ENCODE measurements at places on chromosomes 2 and 18. TPM values are rescaled to one million over a fixed set of nuclear protein-coding genes. Genes with fewer than 3 reads are reported as not detected.

- DNase-seq = no peak
Measured at GRCh38 chr2:237056287-237056875, 29.3 kb upstream of the COPS8 start.

GRCh38 chr2:37746883-37747282, 75.4 kb upstream of the CDC42EP3 start:
- no peak for DNase-seq

DNA sequence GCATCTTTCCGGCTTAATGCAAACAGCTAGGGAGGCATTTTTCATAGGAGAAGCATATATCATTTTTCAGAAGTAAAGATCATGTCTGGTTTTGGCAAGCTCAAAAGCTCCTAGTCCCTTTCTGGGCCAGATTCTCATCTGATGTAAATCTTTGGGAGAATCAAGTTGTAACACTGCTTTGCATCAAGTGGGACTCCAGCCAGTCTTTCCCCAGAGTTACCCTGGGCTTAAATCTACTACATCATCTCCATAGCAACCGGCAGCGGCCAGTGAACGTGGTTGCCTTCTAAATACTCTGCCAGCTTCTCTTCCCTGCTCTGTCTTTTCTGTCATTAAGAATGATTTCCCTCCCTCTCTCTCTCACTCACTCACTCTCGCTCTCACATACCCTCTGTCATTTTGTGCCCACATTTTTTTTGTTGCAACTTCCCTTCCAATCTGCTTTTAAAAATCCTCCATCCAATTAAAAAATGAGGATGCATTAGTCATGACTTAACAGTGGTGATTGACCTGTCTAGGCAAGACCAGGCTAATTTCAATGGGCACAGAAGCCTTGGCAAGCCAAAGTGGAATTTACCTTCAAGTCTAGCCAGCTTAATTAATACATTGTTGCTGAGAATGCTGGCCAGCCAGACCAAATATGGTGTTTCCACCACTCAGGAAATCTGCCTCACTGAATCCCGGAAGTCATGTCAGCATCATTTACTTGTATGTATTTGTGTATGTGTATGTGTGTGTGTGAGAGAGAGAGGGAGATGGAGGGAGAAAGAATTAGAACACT, 93.0 kb downstream of the NRP2 start:
- peak; percentile 92 for DNase-seq

DNA sequence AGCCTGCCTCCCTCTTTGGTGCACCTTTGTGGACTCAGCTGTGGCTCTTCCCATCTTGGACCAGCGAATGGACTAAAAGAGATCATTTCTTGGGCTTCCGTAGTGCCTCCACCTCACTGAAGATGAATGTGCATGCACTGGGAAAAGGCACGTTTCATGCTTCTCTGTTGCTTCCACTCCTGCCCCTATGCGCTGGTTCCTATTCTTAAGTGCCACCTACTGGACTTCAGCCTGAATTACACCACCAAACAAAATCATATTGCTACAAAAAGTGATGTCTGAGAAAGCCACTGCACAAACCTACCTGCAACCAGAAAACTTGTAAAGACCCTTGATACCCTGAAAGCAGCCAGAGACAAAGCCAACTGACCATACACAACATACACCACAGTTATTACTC, 695.6 kb downstream of the TSN start:
- peak; percentile 2 for DNase-seq

DNA sequence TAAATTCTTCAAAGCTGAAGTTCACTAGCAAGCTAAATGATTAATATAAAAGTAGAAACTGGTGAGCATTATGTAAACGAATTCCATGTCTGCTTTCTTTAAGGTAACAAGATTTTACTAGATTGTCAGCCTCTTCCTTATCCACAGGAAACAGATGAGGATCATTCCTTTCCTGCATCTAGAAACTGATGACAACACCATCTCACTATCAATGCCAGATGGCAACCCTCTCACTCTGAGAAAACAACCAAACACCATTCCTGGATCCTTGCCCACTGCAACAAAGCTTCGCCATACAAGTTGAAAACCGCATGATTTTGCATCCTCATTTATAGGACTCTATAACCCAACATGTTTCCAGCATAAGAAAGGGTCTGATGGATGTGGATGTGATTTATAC, 122.9 kb downstream of the ZNF521 start:
- peak; percentile 74 for DNase-seq

DNA sequence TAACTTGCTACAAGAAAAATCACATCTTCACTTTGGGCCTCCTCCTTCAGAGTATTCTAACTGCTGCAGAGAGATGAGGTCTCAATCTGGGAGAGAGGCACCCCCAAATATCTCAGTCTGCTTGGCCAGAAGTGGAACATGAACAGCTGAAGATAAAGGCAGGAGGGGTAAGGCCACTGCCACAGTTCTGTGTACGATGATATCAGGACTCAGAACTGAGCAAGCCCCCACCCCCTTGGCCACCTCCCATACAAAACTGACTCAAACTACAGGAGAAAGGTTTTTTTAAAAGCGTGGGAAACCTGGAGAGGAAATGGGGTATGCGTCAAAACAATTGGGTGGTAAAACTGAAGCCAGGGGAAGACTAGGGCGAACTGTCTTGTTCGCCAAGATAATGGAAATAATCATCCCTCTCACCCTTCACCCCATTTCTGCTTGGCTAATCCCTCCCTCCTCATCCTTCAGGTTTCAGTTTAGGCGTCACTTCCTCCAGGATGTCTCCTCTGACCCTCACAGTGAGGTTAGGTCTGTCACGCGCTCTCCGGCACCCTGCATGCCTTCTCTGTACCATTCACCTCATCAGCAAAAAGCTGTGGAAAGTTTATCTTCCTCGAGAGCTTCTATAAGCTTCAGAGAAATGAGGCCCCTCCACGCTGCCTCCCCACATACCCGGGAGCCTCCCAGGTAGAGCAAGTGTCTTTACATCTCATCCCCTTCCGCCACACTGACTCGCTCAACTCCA, 64.4 kb downstream of the SFXN5 start:
- no peak for DNase-seq

DNA sequence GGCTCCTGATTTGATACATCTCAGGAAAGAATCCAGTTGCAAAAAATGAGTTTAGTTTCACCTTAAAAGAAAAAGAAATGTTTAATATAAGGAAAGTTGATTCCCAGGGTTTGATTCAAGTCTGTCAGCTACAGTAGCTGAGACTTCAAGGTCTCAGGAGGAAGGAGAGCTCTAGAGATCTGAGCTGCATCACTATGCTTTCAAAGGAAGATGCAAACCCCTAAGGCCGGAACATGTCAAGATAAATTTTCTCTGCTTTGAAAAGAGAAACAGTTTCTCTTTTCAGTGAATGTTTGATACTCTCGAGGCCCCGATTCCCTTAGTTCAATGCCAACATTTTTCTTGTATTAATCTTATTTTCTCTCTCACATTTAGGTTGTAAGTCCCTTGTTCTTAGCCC, 128.6 kb downstream of the RGPD3 start:
- no peak for DNase-seq

- DNase-seq = no peak
Measured at GRCh38 chr2:54143780-54144179, 28.4 kb downstream of the ACYP2 start.

DNA sequence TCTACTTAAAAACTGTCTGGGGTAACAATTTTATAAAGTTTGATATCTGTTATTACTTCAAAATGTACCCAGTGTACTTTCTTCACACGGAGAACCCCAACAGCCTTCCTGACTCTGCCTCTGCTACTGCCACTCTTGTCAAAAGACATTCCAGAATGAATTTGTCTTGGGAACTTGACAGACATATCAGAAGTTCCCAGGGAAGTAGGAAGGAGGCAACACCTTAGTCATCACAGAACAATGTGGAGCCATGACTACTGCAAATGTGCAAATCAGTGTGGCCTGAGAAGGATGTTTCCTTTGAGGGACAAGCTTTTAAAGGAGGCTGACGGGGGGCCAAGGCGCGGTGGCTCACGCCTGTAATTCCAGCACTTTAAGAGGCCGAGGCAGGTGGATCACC, 133.8 kb upstream of the RNF152 start:
- DNase-seq = peak; percentile 12

DNA sequence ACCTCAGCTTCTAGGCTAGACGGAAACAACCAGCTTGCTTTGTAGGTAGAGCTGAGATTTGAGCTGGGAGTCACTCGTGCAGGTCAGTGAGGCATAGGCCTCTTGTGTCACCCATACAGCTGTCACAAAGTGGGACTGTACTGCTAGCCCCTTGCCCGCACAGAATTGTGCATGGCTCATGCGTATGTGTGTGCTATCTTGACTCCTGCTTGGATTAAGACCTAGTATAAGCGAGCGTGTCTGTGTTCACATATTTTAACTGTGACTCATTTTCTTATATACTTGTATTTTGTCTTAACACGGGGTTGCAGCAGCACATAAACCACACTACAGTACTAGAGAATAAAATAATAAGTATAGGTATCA, 20.1 kb downstream of the CEP68 start:
- DNase-seq = peak; percentile 76

GRCh38 chr2:15867194-15868171, 72.9 kb upstream of the MYCN start:
- no peak for DNase-seq

Gene FBLN7
- 5.1 TPM for polyA plus RNA-seq

Gene COL5A2
- 353 TPM for polyA plus RNA-seq

Gene PPP1R1C
- polyA plus RNA-seq = 0.70 TPM

Gene SLC8A1
- 16.0 TPM for polyA plus RNA-seq

Gene TEX44
- polyA plus RNA-seq = not detected
